ENCODE measurements at places on chromosomes 1 and 21.

DNA sequence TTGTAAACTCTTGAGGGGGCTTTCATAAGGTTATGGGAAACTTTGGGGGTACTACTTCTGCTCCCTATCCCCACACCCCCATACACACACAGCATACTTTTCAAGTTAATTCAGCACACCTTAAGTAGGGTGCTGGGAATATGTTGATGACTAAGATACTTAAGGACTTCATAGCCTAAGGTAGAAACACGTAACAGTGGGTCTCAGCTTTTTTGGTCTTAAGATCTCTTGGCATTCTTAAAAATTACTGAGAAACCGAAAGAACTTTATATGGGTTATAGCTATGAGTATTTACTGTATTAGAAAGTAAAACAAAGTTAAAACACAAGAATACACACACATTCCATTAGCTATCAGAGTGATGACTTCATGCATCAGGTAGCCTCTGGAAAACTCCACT, 2.1 kb downstream of the OTUD3 start:
- no peak for DNase-seq

DNA sequence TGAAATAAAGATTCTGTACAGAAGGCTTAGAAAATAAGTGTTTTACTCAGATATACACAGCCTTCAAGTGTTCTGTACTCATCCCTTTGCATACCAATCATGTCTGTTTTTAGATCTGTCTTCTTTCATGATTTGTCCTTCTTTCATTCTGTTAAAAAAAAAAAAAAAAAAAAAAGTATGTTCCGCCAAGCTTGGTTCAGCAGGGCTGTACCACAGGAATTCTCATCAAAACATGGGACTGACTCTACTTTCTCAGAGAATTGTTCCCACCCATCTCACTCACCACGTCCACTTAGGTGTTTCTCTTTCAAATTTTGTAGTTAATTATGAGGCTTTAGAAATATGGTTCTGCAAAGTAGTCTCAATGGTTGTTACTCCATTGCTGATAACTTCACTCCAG, 119.0 kb downstream of the AK5 start:
- no peak for DNase-seq

GRCh38 chr1:215113776-215114153, 31.2 kb downstream of the KCNK2 start:
- DNase-seq, result no peak

DNA sequence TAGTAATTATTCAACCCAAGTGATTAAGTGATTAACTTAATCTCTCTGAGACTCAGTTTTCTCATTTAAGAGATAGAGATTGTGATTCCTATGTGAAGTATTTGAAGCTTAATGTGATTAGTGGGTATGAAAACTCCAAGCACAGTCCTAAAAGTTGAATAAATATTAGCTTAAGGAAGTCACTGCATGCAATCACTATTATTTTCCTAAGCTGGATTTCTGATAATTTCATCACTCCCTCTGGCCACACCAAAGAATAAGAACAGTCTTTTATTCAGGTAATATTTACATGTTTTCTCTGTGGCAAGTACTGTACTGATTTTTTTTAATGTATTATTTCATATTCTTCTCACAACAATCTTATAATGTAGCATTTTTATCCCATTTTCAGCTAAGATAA, 31.1 kb downstream of the CD55 start:
- DNase-seq, result no peak

GRCh38 chr1:31064718-31065309, 703 bp downstream of the PUM1 start:
- DNase-seq, result peak; percentile 26

DNA sequence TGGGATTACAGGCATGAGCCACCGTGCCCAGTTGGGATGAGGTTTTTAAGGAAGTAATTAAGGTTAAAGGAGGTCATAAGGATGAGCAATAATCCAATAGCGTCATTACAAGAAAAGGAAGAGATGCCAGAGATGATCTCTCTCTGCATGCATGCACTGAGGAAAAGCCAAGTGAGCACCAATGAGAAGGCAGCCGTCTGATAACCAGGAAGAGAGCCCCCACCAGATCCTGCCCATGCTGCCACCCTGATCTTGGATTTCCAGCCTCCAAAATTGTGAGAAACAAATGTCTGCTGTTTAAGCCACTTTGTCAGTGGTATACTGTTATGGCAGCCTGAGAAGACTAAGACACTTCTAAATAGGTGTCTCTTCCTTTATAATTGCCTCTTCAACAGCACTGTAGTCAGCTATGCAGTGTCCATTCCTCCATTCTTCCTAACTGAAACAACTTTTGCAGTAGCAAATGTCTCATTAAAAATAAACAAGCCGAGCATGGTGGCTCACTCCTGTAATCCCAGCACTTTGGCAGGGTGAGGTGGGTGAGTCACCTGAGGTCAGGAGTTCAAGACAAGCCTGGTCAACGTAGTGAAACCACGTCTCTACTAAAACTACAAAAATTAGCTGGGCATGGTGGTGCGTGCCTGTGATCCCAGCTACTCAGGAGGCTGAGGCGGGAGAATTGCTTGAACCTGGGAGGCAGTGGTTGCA, 216.2 kb upstream of the RUNX1 start:
- no peak for DNase-seq

DNA sequence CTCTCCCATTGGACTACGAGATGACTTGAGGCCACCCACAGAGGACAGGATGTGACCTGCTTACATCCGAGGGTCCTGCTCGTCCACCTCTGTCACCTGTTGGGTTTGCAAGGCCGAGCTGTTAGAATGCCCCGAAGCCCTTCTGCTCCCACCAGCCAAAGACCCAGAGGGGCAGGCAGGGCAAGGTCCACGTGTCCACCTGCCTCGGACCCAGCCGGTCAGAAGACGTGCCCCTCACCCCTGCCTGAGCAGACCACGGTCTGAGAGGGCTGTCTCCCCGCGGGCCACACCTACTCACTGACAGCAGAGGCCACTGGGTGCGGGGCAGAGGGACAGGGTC, 30.3 kb upstream of the TRAPPC10 start:
- DNase-seq, result no peak

DNA sequence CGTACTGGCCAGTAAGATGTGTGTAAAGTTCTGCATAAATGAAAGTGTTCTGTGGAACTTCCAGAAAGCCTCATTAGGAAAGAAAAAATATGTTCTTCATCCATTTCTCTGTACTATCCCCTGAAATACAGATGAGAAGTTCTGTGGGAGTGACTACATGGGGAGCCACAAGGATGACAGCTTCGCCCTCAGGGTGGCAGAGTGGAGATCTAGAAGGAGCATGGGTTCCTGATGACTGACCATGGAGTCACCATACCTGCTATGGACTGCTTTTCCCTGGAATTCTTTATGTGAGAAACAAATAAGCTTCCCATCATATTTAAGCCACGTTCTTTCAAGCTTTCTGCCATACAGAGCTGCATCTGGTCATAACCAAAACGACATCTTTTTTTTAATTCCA, 113.9 kb upstream of the RGS1 start:
- no peak for DNase-seq

- DNase-seq, result peak; percentile 33
These were observed 15.7 kb downstream of the MATN1 start for GRCh38 chr1:30707412-30708360.

GRCh38 chr1:43597028-43597427, 52.9 kb upstream of the KDM4A start:
- no peak for DNase-seq

GRCh38 chr1:2294033-2294724, 66.1 kb downstream of the SKI start:
- no peak for DNase-seq

GRCh38 chr1:210233216-210233494, 559 bp downstream of the SERTAD4 start:
- no peak for DNase-seq

- DNase-seq, result no peak
These were observed 67.9 kb upstream of the DYNLT5 start for GRCh38 chr1:66684353-66684752.

GRCh38 chr1:150604226-150604588, 24.8 kb upstream of the MCL1 start:
- no peak for DNase-seq

- DNase-seq, result no peak
These were observed at the start of gene CACYBP for GRCh38 chr1:174999936-175000696. Gene CACYBP (plus strand): TSS chr1:174999947. CDS start chr1:175000181, 234 bp downstream.

GRCh38 chr1:59692591-59692990, 122.2 kb upstream of the HOOK1 start:
- DNase-seq, result no peak

GRCh38 chr1:113857776-113858175, 13.7 kb downstream of the PTPN22 start:
- DNase-seq, result no peak

DNA sequence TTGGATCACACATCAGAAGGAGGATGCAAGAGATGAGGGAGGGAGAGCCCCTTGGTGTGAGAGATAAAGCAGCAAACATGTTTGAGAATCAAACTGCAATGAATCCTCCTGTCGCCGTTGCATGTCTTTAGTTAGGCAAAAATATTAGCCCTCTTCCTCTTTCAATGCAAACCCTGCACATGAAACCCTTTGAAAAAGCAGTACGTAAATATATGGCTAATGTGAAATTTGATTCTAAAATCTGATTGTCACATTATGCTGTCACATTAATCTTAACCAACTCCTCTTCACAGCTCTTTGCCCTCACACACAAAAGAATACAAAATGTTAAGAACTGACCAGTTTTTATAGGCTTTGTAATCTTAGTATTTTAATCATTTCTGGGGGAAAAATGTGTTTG, 63.4 kb downstream of the WDR64 start:
- no peak for DNase-seq

GRCh38 chr1:245124241-245124640, 30.5 kb upstream of the KIF26B start:
- DNase-seq, result no peak

DNA sequence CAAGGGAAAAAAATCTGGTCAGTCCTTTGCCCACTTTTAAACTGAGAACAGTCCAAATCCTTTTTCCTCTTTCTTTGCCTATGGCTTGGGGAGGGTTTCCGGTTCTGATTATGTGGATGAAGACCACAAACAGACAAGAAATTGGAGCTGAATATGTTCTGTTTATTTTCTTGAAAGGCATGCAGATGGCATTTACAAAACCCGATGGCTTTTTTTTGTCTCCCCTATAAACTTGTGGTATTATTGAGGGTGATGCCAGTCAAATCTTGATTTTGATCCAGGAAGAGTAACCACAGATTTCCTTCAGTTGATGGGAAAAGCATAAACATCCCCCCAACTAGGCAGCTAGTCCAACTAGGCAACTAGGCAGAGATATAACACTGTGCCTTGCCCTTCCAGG, 38.9 kb downstream of the PLPP3 start:
- no peak for DNase-seq

DNA sequence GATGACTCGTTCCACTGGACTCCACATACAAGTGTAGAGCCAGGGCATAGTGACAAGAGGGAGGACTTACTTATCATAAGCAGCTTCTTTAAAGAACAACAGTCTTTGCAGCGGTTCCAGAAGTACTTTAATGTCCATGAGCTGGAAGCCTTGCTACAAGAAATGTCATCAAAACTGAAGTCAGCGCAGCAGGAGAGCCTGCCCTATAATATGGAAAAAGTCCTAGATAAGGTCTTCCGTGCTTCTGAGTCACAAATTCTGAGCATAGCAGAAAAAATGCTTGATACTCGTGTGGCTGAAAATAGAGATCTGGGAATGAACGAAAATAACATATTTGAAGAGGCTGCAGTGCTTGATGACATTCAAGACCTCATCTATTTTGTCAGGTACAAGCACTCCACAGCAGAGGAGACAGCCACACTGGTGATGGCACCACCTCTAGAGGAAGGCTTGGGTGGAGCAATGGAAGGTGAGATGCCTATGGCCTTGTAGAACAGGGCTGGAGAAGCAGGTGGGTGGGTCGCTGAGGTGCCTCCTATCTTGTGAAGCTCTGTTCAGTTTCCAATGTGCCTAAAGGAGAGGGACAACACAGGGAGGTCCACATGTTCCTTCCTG, 12.1 kb downstream of the MIA3 start:
- no peak for DNase-seq

DNA sequence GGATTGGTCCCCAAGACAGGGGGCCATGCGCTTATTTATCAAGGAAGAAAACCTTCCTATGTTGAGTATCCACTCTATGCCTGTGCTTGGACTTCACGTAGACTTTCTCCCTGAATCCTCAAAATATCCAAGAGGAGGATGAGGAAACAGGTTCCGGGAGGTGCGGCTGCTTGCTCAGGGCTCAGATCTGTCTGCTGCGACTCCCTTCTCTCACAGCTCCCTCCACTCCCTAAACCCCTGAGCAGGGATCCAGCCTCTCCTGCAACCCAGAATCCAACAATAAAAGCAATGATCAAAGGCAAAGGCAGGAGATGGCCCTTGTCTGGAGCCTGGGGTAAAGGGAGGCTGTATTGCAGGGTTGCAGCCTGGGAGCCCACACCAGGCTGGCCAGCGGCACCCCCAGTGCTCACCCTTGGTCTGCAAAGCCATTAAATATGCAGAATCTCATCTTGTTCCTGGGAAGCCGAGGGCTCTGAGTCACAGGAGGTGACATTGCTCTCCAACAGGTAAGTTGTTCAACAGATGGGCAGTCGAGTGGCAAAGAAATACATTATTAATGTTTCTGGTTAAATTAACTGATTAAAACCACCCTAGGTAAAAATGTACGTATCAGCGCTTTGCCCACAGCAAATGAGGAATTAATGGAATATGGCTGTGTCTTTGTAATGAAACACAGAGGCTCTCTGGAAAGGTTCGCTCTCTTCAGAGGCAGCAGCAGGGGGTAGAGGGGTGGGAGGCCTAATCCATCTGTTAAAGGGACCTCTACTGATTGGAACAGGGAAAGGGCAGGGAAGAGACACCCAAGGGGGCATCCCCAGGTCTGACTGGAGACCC, 111.5 kb downstream of the GRIK3 start:
- DNase-seq, result no peak

DNA sequence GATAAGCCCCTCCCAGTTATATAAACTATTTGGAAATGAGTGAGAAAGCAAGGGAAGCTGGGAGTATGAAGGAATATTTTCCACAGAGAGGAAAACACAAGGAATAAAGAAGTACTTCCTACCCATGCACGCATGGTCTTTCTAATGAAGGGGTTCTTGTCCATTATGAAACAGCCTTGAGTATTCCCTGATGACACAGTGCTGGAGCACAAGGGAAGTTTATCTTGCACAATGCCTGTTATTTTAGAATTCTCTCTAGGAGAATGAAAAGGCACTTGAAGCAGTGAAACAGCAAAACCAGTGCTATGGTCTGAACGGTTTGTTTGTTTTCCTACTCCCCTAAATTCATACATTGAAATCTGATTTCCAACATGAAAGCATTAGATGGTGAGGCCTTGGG, 38.6 kb upstream of the ADAMTS1 start:
- DNase-seq, result no peak

DNA sequence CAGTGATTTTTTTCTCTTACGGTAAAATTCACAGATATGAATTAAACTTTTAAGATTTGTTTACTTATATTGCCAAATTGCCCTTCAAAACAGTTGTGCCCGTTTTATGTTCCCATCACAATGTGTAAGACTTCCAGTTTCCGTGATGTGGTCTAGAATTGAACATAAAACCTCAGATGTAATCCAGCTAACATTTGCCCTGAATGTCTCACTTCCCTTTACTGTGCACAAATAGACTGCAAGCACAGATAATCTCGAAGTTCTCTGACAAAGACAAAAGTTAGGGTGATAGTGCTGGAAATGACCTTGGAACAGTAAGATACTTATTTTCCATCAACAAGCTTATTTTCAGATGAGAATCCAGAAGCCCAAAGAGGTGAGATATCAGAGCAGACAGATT, 177.5 kb downstream of the ZZZ3 start:
- no peak for DNase-seq

- DNase-seq, result no peak
These were observed 8.5 kb upstream of the MTMR11 start for GRCh38 chr1:149945206-149945605.
